ENCODE measurements at places on chromosomes 7 and 10.

DNA sequence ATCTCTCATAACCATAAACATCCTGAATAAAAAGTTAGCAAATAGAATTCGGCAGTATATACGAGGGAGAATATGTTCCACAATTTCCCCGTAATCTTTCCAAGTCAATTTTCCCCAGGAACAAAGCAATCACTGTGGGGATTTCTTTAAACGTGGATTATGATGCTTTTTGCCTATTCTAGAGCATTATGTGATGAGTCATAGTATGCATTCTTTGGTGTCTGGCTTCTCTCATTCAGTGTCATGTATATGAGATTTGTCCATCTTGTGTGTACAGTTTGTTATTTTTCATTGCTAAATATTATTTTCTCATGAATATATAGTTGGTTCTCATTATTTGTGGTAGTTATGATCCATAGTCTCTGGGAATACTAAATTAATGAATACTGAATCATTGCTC, 9.9 kb upstream of the OR9A4 start:
- DNase-seq = no peak

- DNase-seq = no peak
Observed at GRCh38 chr10:71868192-71868697, 17.2 kb upstream of the PSAP start.

- no peak for DNase-seq
Observed at GRCh38 chr7:151339651-151340382, 1.8 kb upstream of the NUB1 start.

DNA sequence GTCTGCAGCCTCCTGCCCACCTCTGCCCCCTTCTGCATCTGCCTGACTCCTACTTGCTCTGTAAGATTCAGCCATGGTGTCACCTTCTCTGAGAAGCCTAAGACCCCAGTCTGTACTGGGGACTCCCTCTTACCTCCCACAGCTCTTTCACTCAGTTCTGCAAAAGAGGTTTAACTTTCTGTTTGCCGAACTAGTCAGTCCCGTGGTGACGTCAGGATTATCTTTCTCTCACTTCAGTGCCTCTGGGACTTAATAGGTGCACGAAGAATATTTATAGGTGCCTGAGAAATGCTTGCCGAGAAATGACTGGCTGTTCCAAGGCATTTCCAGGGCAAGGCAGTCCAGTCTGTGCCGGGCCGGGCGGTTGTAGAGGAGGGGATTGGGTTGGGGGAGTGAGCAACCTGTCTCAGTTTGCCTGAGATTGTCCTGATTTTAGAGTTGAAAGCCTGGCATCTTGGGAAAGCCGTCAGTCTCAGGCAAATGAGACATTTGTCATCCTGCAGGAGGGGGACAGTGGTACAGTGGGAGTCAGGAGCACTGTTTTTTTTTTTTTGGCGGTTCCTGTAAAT, 227.5 kb upstream of the NPVF start:
- no peak for DNase-seq

DNA sequence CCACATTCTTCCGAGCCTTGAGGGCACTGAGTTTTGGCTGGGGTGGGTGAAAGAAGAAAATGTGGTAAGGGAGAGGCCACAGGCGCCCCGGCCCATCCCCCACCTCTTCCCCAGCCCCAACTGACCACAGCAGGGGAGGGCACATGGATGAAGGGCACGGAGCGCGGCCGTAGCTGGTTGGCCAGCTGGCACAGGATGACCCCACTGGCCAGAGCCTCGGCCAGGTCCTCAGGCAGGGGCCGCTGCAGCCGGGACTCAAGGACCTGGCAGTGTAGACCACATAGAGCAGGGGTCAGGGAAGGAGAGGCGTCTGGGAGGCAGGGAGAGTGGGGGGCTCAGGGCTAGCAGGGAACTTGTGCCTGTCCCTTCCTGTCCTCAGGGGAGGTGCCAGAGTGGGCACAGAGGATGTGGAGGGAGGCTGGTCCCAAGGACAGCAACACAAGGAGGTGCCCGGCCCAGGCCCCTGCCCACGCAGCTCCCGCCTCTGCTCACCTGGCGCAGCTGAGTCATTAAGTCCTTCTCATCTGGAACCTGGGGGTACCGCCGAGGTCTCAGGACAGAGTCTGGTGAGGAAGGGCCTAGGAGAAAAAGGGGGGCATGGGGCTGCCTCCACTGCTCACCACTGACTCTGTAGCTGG, 2.2 kb upstream of the SAP25 start:
- no peak for DNase-seq

- DNase-seq = no peak
Observed at GRCh38 chr10:34163075-34163905, 651.8 kb downstream of the PARD3 start.

- DNase-seq = no peak
Observed at GRCh38 chr10:112195224-112195623, 11.7 kb upstream of the GPAM start.

DNA sequence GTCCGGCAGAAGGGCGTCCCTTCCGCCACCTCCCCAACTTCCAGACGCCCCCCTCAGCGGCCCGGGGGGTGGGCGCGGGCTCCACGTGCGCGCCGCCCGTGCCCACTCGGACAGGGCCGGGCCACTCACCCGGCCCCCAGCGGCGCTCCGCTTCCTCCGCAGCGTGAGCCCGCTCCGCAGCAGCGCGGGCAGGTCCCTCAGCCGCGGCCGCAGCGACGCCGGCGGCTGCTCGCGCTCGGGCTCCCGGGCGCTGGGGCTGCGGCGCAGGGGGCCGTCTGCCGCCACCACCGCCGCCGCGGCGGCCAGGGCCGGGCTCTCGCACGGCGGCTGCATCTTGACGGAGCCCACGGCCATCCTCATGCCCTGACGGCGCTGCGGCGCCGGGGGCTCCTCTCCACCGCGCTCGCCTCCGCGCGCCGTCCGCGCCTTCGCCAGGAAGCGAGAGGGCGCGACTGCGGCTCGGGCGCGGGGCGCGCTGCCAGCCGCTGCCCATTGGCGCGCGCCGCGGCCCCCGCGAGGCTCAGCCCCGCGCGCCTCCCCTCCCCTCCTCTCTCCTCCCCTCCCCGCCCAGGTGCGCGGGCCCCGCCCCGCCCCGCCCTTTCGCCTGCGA, at the start of gene RAPGEF5:
Gene RAPGEF5 (minus strand): TSS at position 454 of the 610 bp plus-strand sequence. CDS start 94 bp downstream, at position 360.
- no peak for DNase-seq

GRCh38 chr7:131670406-131670805, 114.0 kb upstream of the PODXL start:
- DNase-seq = no peak

DNA sequence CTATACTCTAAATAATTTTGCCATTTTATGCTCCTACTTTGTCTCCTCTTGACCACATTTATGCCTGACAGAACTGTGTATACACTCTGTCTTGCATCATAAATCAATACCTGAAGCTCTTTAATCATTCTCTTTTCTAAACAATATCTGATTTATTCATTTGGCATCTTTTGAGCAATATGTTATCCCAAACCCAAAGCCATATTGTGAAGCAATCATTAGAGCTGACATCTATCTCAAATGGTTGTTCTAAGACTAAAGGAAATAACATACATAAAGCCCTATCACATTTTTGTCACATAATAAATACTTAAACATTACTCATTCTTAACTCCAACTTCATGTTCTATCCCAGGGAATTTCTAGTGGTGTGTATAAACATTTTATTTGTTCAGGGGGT, 717.6 kb downstream of the SORCS1 start:
- no peak for DNase-seq

GRCh38 chr7:105261689-105262088, 127.0 kb downstream of the SRPK2 start:
- DNase-seq = no peak

DNA sequence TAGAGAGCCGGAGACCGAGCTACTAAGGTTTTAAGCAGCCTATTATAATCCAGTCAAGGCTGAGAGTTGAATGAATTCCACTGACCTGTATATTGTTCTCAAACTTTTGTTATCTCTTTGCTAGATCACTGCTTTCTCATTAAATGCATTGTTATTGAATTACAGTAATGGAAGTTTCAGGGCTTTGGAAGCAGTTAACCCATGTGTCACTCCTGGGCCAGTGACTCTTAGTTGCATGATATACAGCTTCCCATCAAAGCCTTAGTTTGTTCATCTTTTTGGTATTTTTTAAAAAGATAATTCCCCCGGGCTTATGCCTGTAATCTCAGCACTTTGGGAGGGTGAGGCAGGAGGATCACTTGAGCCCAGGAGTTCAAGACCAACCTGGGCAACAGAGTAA, 55.4 kb upstream of the KIAA1217 start:
- DNase-seq = no peak

- no peak for DNase-seq
Observed at GRCh38 chr10:299969-300368, 164.7 kb downstream of the ZMYND11 start.

- DNase-seq = no peak
Observed at GRCh38 chr10:47222461-47222860, 77.5 kb upstream of the GDF10 start.

GRCh38 chr7:90560730-90561129, 35.4 kb upstream of the CDK14 start:
- DNase-seq = no peak

Measured in stimulated activated CD4-positive, alpha-beta T cell treated with anti-CD3 and anti-CD28 coated beads, Interleukin-1b, Interleukin-23, amount 100 ng/mL, for 1 hour (primary cell).